Endothelial cell (in vitro differentiated cells): ENCODE measurements at places on chromosomes 16 and 17.
A peak's percentile ranks its signal among the peaks of the same experiment; 100 is the strongest.

DNA sequence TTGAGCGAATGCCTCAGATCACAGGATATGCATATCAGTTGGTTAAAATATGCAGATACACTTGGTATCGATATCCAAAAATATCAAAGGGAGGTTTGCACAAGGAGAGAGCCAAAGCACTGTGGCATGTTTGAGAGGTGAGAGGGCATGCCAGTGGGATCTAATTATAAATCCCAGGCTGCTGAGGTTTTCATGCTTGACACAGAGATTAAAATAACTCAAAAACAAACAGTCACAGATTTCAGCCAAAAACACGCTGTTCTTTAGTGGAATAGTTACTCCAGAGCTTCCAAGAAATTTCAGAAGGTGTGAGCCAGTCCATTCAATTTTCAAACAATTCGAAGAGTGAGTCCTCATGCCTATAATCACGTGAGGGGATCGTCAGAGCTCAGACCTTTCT is 477.9 kb downstream of the SOX9 start:
- no peak for DNase-seq

DNA sequence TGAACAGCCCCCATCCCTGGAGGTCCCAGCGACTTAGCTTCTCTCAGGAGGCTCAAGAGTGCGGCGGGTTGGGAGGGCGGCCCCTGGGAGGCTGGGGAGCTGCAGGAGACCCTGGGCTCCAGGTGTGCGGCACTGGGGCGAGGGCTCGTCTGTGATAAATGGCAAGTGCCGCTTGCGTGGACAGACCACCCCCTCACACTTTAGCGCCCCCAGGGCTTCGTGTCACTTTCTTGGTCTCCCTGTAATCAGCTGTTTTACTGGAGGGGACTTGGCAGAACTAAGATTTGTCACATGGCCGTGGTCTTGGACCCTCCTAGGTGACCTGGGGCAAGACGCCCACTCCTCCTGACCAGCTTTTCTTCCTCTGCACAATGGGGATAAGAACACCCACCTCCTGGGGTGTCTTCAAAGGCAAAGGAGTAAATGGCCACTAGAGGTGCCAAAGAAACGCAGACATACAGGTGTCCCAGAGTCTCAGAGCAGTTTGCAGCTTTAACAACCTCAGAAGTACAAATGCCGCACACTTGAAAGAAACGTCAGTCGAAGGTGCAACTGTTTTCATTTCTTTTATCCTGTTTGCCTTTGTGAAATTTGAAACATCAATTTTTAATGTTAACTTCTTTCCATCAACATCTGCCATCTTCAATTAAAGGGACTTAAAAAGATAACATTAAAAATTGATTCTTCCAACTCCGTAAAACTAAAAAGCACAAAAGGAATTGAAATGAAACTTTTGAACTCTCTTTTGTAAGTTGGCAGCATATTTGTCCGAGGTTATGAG is 946 bp downstream of the OSGIN1 start:
- DNase-seq, result no peak

DNA sequence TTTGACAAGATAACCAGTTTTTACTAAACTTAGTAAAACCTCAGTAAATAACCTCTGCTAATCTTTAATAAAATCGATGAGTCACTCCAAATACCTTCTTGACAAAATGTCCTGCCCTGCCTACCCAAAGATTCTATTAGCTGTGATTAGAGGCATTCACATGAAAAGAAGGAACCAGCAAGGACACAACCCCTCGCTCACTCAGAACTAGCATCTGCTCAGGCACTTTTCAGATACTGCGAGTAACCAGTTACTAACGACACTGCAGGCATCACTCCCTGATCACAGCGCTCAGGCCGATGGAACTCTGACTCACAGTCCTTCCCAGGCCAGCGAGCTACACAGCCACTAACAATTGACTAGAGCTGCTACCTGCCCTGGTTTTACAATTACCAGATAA is 24.3 kb downstream of the PELP1 start:
- DNase-seq, result no peak

DNA sequence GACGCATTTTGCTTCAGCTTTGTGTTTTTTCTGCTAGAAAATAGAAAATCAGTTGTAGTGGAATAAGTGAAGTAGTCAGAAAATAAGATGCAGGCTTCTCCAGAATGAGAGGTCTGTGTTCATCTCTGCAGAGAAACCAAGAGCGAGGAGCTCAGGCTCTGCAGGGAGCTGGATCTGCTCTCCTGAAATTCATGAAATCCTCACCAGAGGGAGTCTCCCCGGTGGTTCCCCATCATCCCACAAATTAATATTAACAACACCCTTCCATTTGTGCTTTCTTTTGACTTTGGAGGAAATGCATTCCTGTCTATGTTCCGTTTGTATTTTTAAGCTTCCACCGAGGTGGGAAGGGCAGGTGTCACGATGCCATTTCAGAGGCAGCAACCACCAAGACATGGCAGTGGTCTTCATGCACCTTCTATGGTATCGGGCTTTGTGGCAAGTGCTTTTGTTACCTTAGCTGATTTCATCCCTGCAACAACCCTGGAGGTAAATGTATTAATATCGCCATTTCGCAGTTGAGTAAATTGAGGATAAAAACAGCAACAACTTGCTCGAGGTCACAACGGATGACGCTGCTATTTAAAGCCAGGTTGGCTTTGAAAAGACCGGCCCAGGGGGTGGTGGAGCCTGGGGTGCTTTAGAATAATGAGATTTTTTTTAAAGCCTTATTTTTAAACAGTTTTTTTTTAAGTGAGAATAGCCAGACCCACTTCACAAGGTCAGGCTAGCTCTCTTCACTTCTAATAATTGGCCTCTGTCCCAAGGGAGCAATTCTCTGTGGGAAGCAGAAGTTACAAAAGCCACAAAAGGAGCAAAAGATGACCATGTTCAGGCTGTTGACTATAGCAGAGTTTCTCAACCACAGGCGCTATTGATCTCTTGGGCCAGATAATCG is 367.6 kb upstream of the ERCC4 start:
- no peak for DNase-seq

DNA sequence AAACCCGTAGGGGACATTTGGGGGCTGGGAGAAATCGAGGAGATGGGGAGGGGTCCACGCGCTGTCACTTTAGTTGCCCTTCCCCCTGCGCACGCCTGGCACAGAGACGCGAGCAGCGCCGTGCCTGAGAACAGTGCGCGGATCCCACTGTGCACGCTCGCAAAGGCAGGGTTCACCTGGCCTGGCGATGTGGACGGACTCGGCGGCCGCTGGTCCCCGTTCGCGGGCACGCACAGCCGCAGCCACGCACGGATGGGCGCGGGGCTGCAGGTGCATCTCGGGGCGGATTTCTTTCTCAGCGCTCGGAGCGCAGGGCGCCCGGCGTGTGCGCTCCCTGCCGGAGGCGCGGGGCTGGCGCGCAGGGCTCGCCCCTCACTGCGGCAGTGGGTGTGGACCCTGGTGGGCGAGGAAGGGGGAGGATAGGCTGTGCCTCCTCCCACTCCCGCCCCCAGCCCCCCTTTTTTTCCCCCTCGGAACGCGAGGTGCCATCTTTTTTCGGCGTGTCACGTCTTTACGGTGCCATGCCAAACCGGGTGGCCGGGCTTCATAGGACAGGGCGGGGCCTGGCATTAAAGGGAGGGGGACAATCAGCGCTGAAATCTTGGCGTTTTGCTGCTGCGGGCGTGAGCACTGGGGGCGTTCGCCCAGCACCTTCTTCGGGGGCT is 1.1 kb downstream of the MAPT start:
- DNase-seq, result no peak

- DNase-seq, result no peak
Measured at GRCh38 chr16:62135911-62136310, 99.7 kb upstream of the CDH8 start.

DNA sequence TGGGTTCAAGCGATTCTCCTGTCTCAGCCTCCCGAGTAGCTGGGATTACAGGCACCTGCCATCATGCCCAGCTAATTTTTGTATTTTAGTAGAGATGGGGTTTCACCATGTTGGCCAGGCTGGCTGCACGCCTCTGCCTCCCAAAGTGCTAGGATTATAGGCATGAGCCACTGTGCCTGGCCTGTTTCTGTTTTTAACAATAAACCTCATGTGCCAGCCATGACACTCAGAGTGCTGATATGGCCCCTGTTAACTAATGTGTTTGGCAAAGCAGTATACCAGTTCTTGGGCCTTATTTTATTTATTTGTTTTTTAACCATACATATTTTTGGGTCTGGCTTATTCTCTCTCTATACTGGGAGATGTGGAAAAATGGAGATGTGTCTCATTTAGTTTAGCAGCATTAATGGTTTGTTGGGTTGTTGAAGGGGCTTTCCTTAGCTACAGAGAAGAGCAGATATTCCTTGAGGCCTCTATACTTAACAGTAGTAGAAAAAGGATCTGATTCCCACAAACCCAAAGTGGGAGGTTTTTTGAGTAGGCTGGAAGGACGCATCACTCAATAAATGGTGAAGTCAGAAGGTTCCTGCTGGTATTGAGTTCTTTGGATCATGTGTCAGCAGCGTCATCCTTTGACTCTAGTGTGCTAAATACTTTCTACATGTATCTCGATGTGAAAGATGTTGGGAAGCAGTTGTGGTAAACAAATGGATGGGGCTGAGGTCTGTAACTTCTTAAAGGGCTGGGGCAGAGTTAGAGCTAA is 16.2 kb upstream of the CDK5R1 start:
- no peak for DNase-seq

DNA sequence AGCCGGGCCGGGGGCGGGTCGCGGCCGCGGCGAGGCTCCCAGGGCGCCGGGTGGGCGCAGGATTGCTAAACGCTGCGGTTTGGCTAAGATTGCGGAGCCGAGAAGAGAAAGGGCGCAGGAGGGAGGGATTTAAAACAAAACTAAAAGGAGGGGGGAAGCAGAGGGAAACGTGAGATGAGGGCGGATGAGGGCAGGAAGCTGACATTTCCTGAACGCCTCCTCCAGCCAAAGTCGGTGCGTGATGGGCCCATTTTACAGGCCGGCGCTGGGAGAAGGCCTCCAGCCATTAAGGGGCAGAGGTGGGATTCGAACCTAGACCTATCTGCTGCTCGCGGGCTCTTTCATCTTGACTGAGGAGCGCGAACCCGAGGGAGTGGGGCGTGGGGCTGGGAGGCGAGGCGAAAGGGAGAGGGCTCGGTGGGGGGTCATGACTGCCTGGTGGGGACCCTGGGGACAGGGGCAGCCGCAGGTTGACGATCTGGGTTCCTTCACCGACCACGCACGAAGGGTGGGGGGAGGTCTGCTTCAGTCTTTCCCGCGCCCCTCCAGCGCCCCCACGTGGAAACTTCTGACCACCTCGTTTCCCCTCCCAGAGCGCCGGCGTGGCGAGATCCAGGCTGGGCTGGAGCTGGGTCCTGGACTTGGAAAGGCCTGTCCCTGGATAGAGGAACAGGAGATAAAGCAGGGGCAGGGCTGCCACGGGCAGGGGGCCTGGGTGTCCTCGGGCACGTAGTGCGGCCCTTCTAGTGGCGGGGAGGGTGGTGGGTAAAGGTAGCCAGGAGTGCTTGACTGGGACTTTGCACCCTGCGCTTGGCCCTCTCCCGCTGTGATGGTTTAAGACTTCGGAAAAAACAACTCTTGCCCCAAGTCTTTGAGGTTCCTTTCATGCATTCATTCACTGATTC is 3.8 kb upstream of the TAC4 start:
- DNase-seq, result peak; percentile 92

- DNase-seq, result no peak
Measured at GRCh38 chr16:55047331-55047730, 116.7 kb downstream of the IRX5 start.

- no peak for DNase-seq
Measured at GRCh38 chr17:2621241-2621640, 27.8 kb downstream of the PAFAH1B1 start.

GRCh38 chr17:50769884-50770283 is 2.6 kb upstream of the ANKRD40CL start:
- DNase-seq, result no peak

DNA sequence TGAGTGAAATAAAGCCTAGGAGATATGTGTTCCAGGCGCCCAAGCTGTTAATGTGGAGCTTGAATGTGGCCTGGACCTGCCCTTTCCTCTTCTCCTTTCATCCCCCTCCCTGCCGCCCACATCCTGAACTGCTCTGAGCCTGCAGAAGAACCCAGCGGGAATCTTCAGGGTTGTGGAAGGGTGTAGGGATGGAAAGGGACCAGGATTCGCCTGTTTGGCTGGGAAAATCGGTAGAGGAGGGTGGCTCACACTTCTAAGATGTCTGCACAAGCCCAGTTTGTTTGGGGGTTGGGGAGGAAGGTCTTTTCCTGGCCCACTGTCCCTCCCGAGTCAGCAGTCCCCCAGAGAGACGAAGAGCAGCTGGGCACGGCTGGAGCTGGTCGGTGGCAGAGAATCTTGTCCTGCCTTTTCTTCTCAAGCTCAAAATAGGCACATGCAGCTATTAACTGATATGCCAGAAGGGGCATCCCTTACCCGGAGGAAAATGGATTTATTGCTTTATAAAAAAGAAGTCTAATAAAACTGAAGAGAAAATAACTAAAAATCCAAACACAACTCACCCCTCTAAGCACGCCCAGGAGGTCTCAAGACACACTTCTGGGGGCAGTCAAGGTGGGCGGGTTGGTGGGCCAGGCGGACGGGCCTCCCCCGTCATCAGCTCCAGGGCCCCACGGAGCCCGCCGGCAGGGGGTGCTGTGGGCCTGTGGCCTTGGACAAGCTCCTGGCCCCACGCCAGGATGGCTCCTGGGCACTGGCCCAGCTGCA is 11.5 kb upstream of the PITPNA start:
- DNase-seq, result peak; percentile 96

GRCh38 chr17:1989135-1989534 is 36.0 kb downstream of the RTN4RL1 start:
- DNase-seq, result no peak

GRCh38 chr16:13553453-13553985 is 366.4 kb upstream of the ERCC4 start:
- DNase-seq, result no peak

DNA sequence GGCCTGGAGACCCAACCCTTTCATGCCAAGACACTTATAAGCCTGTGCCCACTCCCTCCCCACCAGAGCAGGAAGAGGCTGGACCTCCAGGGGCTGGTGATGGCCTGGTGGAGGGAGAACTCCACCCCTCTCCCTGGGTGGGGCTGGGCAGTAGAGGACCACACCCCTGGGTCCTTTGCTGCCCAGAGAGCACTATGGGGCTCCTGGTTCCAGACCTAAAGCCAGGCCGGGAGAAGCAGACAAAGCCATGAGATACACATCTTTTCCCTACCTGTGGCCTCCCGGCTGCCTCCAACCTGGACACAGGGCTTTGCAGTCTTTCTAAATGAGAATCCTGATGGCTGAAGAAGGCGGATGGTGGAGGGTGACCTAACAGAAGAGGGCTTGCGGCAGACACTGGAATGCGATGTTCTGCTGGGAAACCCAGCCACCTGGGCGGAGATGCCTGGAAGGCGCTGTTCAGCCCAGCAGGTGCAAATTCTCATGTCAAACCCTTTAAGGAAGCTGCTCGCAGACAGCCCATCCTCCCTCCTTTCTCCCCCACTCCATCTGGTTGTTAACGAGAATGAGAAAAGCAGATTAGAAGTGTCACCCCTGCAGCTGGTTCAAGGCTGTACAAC is 43.9 kb upstream of the KIFC3 start:
- no peak for DNase-seq

DNA sequence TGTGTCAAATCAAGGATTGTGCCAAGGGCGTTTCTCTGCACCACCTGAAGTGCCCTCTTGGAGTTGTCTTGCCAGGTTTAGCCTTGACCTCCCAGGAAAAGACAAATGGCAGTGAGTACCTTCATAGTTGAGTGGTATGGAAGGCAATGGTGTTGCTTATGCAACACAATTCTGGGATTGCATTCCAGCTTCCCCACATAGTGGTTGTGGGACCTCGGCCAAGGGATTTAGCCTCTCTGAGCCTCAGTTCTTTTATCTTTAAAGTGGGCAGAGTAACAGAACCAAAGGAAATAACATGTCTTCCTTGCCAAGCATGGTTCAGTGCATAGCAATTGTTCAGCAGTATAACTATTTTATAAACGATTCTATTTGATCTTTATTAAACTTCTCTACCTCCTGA is 49.4 kb downstream of the CCDC42 start:
- DNase-seq, result no peak
